AG08396 (cell line): ENCODE measurements at places on chromosomes 7 and 10.
A peak's percentile ranks its signal among the peaks of the same experiment; 100 is the strongest.

- DNase-seq: no peak
Measured at GRCh38 chr7:30662431-30662939, 19.8 kb downstream of the CRHR2 start.

DNA sequence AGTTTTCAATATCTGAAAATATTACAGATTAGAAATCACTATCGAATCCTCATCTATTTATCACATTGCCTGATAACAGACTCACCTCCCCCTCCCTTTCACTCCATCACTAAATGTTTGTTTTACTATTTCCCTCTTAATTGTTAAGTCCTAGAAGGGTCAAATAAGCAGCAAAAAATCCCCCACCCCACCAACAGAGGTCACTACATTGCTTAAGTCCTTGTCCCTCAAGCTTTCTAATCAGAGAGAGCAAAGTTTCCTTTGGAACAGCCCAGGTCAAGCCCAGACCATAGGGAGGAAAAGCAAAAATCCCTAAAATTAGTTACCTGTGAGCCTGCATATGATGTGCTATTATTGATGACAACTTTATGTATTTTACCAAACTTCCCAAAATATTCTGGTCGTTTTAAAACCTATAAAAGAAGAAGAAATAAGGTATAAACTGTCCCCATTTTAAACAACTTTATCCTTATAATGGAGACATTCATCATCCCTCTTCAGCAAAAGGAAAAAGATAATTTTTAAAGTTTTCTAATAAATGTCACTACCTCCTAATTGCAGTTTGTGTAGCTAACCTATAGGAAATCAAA lies 95.0 kb downstream of the CNOT4 start:
- DNase-seq: peak; percentile 5

DNA sequence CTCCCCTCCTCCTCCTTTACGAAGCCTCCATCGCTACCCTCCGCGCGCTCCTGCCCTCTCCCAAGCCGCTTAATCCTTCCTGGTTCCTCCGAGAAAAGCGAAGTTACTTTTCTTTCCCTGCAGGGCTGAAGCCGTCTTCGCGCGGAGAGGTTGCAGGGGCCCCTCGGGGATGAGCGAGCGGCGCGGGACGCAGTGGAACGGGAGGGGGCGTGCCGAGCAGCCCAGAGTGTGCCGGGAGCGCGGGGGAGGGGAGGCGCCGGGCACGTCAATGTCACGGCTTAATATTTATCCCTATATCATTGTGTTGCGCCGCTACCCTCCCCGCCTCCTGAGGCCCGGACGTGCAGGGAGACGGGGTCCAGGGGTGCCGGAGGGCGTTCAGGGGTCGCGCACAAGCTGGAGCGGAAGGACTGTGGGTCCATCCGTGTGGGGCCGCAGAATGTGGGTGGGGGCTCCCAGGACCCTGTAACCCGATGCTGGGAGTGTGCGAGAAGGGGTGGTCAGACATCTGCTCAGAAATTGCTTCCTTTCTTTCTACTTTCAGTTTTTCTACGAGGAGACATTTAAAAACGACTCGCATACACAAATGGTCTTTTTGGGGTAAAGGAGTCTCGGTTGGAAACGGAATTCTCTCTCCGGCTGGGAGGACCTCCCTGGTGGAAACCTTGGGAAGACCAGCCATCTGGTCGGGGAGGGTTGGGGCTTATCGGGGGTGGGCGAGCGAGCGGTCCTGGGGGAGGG lies 2.4 kb downstream of the CDK6 start:
- DNase-seq: peak; percentile 74

- no peak for DNase-seq
Measured at GRCh38 chr7:127119517-127119916, 133.2 kb downstream of the GRM8 start.

- peak; percentile 33 for DNase-seq
Measured at GRCh38 chr10:62231371-62231770, 37.3 kb downstream of the RTKN2 start.

- DNase-seq: no peak
Measured at GRCh38 chr10:30991647-30992011, 40.0 kb downstream of the ZNF438 start.
